ENCODE measurements at places on chromosomes 6 and 20.
A peak's percentile ranks its signal among the peaks of the same experiment; 100 is the strongest.

DNA sequence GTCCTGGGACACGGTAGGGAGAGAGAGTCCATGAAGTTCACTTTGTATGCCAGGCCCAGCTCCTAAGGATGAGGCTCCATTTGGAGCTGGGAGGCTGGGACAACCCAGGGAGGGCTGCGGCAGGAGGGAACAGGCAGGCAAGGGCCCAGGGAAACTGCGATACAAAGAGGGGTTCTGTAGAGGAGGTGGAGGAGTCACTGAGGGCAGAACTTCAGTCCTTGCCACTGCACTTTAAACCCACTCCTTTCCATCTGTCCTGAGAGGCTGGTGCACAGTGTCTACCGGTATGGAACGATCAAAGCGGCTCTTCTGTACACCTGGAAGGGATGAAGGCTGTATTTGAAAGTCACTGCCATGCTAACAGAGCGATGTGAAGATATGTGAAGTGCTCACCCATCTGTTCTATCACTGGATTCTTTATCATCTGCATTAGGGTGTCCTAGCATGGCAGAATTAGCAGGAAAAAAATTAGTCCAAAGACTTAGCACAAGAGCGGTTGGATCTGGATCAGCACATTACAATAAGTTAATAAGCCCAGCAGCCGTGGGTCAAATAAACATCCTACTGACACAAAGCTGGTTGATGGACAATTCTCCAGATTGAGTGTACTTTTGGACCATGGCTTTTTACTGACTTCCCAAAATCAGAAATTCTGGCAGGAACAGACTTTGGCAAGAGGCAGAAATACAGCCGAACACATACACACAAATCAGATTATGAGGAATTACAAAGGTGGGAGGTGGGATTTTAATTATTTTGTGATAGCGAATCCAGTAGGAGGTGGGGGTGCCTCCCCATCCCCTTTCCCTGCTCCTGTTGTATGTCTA is 20.9 kb upstream of the ZFAND3 start:
- DNase-seq: no peak

DNA sequence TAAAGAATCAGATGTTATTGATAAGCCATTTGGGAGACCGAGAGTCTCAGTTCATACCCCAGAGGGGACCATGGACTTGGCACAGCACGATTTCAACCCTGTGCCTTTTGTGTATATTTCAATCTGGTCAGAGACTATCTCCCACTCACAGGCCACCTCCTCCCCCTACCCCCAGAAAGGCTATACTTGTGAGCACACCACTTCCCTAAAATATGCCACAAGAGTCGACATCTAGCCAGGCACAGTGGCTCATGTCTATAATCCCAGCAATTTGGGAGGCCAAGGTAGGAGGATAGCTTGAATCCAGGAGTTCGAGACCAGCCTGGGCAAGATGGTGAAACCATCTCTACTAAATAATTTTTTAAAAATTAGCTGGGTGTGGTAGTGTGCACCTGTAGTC is 13.6 kb upstream of the TCF15 start:
- no peak for DNase-seq

GRCh38 chr6:74807674-74808073 is 398.2 kb downstream of the COL12A1 start:
- DNase-seq: no peak

DNA sequence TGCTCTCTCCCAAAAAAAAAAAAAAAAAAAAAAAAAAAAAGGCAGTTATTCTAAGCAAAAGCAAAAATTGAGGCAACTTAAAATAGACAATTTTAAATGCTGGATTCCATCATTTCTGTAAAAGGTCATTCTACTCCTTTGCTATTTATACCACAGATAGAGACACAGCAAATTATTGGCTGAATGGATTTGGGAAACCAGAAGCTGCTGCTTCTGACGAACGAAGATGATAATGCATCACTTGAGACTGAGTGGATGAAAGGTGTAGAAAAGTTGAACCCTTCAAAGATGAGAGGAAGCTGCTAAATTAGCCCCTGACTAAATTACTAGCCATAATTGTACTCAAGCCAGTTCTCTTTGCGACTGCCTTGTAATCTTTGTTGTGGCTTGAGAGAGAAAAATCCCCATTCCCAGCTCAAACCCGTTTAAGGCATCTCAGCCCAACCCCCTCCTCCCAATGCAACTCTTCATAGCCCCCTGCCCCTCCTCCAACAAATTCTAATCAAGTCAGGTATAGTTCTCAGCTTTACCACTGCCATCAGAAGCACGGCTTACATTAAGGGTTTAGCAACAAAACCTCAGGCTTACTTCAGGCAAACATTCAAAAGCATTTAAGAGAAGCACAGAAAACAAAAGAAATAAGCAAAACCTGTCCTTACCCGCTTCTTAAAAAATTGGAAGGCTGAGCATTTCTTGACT is 1.0 kb downstream of the SGK1 start:
- DNase-seq: no peak

DNA sequence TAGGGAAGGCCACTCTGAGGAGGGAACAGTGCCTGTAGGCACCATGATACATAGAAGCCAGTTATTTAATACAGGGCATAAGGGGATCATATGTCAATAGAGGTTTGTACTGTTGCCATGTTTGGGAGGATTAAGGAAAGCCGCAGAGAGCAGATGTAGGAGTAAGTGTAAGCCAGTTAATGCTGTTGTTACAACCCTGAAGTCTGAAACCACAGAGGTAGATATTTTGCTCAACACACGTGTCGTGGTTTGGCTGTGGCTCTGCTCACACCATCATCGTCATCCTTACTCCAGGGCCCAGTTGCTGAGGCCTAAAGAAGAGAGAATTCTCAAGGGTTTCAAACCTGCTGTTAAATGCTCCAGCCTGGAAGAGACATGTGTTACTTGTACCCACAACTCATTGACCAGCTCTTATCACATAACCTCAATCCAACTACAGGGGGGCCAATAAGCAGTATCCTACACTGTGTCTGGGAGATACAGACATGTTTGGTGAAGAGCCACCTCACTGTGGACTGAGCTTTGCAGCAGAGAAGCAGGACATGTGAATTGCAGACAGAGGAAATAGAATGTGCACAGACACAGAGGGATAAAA is 31.0 kb upstream of the PSMF1 start:
- DNase-seq: no peak

- no peak for DNase-seq
Observed at GRCh38 chr6:128345278-128345677, 175.1 kb downstream of the PTPRK start.

- no peak for DNase-seq
Observed at GRCh38 chr20:1941226-1941625, 46.0 kb downstream of the SIRPA start.

- DNase-seq: no peak
Observed at GRCh38 chr6:149806127-149806526, 56.6 kb downstream of the PCMT1 start.

- DNase-seq: no peak
Observed at GRCh38 chr6:101806241-101806640, 412.7 kb downstream of the GRIK2 start.

DNA sequence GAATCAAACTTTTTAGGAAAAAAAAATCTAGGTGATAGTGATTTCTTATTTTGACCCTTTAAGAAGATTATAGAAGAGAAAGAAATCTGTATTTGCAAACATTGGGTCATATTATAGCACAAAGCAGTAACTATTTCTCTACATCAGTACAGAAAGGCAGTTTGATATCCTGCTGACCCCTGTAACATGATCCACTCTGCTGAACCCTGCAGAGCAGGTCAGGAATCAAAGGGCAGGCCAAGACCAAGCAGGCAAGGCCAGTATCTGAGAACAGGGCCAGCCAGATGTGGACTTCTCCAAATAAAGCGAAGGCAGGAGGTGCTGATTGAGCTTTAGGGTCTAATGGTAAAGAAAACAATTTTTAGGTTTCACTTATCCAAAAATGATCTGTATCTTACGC is 239.4 kb downstream of the PTPRK start:
- DNase-seq: no peak

GRCh38 chr6:107077710-107078109 is 37.6 kb downstream of the BEND3 start:
- DNase-seq: no peak

- DNase-seq: no peak
Observed at GRCh38 chr20:49915118-49915379, 280 bp downstream of the SPATA2 start.

DNA sequence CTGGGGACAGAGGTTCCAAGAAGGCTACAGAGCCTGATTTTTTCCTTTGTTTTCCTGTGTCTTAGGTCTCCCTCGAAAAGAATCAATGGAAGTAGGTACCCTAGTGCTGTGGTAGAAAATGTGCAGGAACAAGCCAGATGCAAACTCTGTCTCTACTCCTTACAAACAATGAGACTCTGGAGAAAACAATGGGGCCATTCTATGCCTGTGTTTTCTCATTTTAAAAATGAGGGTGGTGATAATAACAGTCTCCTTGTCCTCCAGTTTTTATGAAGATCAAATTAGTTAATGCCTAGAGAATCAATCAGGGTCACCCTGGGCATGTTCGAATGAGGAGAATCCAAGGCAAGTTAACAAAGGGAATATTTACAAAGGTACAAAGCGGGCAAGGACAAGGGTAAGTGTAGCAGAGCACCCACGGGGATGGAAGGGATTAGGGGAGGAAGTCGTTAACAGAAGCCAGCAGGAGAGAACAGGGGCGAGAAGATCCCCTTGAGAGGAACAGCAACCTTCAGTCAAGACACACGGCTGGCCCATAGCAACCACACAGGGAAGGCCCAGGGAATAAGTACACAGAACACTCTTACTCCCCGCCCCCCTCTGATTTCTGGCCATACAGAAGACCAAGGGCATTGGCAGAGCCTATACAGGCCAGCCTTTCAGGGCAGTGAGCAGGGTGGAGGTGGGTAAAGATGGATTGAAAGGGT is 342.8 kb downstream of the PTPRT start:
- no peak for DNase-seq

GRCh38 chr6:26472549-26473290 is 15.0 kb downstream of the BTN2A1 start:
- no peak for DNase-seq

DNA sequence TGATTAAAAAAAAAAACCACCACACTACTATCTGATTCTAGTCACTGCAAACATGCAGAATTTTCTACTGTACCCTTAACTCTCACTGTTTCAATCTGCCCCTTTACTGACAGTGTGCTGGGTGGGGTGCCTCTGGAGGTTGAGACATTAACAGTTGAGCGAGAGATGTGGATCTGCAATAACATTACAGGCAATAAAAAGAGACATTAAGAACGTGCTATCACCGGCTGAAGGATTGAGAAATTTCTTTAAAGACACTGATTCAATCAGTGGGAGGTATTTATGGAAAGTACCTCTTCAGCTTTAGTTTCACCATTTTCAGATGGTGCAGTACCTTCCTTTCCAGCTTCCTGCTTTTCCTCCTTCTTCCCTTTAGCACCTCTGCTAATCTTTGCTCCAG is 32.5 kb downstream of the HMGN3 start:
- no peak for DNase-seq

DNA sequence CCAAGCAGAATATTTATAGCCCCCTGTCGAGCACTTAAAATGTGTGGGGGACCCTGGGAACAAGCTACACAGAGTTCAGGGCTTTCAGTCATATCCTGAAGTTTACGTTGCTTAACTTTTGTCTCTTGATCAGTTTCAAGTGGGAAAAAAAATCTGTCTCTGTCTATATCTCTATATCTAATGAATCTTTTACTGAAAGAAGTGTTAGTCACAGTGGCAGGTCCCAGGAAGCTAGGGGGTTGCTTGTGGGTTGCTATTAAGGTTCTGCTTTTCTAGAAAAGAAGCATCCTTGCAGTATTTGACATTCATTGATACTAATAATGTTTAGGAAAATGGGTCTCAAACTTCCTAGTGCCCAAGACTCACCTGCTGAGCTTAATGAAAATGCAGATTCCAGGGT is 76.7 kb upstream of the CLDN20 start:
- no peak for DNase-seq

GRCh38 chr20:16803965-16804792 is 56.0 kb downstream of the OTOR start:
- DNase-seq: peak; percentile 38

- DNase-seq: no peak
Observed at GRCh38 chr6:166615059-166615770, 11.8 kb downstream of the RPS6KA2 start.

GRCh38 chr20:3247638-3248037 is 8.6 kb upstream of the SLC4A11 start:
- DNase-seq: no peak

GRCh38 chr6:159999240-159999671 is 30.4 kb downstream of the IGF2R start:
- no peak for DNase-seq

DNA sequence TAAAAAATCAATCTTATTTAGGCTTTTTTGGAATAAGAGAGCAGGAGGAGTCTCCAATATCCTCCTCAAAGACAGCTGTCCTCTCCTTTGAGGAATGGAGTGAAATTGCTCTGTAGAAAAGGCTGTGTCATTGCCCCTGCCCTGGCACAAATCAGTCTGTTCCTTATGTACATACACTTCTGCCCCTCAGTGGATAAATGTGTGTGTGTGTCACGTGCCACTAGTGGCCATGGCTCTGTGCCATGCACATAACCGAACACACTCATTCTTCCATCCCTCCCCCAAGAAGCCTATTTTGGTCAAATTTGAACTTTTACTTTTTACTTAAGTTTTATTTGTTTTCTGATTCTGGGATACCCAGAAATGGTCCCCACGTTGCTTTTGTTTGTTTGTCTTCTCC is 49.2 kb downstream of the ANKS1A start:
- DNase-seq: no peak

- no peak for DNase-seq
Observed at GRCh38 chr6:104218116-104218515, 641.6 kb downstream of the HACE1 start.

DNA sequence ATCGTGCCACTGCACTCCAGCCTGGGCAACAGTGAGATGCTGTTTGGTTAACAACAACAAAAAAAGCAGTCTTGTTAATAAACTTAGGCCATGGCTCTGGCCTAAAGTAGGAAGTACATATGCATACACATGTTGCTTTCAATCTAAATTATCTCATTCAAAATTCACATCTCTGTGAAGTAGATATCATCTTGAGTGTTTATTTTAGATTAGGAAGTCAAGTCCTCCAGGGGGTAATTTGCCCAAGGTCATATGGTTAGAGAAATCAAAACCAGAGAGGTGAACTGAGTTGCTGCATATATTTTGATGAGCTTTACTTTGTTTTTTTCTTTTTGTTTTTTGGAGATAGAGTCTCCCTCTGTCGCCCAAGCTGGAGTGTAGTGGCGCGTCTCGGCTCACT is 52.8 kb downstream of the B4GALT5 start:
- no peak for DNase-seq

GRCh38 chr20:50918403-50918802 is 12.8 kb downstream of the ADNP start:
- DNase-seq: no peak
